ENCODE measurements at places on chromosomes 13 and 19.

DNA sequence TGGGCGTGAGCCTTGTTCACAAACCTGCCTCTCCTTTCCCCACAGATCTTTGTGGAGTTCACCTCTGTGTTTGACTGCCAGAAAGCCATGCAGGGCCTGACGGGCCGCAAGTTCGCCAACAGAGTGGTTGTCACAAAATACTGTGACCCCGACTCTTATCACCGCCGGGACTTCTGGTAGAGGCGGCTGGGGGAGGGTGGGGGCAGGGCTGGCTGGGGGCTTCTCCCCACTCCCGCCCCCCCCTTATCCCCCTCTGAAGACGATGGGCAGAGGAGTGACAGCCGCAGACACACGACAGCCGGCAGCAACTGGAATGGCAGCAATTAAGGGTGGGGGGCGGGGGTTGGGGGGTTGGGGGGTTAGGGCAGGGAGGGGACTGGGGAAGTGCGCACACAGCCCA, 1.1 kb upstream of the EPN1 start:
- DNase-seq, result no peak

- DNase-seq, result no peak
Measured at GRCh38 chr19:18795540-18795939, 4.4 kb upstream of the COMP start.

DNA sequence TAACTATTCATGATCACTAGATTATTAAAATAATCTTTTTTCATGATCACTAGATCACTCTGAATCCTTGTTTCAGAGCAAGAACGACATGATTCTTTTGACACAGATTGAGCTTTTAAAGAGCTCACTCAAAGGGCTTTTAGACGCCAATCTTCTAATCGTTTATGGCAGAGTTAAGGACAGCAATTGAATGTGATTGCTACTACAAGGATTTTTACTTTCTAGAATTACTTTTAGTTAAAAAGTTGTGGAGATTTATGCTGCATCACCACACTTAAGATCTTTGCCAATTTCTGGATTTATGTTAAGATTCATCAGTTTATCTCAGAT, 1.3 kb downstream of the EXOSC8 start:
- DNase-seq, result no peak

DNA sequence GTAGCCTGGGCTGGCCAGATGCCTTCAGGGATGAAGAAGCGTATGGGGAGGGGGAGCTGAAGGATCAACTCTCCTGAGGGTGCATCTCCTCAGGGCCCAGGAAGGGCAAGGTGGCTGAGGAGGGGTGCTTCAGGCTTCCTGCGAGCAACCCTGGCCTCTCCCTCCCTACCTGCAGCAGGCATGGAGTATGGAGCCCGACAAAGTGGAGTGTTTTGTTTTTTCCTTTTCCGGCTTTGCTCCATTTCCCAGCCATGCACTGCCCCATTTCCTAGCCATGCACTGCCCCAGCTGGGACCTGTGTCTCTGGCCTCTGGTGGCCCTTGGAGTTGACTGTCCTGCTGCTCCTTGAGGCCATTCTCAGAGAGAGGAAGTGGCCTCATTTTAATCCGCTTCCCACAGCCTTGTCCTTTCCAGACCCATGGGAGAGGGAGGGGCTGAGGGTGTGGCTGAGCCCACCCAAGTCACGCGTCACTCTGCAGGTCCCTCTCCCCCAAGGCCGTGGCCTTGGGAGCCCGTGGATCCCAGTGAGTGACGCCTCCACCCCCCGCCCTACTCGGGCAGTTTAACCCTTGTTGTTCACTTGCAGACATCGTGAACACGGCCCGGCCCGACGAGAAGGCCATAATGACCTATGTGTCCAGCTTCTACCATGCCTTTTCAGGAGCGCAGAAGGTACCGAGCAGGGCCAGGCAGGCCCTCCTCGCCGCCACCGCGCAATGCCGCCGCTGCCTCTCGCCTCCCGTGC, 34.4 kb downstream of the CAPN12 start:
- no peak for DNase-seq

DNA sequence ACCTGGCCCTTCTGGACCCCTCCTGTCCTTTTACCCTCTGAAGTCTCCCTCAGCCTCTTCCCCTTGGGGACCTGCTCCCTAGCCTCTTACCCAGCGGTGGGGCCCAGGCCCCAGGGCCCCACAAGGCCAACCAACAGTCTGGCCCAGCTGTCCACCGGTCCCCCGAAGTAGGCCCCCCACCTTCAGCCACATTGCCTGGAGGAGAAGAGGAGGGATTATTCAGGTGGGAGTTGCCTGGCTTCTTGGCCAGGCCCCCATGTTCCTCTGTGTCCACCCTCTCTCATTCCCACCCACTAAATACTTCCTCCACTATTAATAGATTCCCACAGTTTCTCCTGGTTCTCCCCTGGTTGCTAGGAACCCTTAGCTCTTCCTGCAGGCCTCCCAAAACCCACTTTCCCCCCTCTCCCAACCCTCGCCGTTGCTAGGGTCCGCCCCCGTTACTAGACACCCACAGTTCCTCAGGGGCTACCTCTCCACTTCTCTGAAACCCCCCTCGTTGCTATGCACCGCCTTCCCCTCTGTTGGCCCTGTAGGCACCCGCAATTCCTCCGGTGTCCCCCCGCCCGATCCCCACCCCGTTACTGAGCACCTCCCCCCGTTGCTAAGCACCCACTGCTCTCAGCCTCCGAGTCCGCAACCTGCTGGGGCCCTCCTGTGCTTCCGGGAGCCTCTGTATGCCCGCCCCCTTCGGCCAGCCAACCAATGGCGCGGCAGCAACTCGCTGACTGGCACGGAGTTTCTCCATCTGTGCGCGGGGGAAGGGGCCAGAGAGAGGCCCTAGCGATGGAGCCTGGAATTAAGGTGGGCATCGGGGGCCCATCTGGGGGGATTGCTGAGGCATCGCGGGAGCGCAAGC, 2.0 kb downstream of the COQ8B start:
- DNase-seq, result peak; percentile 89

DNA sequence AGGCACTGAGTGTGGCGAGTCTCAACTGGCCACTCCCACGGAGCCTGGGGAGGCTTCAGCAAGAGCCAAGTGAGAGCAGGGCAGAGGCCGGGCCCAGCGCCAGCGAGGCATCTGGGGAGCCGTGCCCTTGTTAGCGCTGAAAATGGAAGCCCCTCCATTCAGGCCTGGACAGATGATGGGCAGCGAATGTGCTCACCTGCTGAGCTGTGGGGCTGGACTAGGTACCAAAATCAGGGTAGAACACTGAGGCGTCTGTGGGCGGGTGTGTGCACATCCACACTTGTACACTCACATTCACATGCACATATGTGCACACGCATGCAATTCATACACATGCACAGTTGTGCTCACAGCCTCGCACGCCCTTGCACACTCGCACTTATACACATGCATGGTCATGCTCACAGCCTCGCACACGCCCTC, 20.7 kb downstream of the NAXD start:
- DNase-seq, result no peak

DNA sequence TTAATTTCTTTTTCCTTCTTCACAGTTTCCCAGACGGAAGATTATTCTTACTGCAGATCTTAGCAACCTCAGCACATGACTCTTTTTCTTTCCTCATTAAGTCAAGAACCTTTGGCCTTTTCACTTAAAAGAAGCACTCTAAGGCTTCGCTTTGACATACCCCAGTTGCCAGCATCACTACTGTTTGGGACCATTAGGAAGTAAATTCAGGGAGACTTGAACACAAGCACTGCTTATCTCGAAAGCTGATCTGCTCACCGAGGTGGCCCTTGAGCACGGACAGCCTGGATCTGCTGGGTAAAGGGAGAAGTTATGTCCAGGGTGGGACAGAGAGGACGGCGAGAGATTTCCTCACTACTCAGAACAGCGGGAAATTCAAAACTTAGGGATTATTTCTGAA, 151.4 kb upstream of the RNF113B start:
- DNase-seq, result no peak

DNA sequence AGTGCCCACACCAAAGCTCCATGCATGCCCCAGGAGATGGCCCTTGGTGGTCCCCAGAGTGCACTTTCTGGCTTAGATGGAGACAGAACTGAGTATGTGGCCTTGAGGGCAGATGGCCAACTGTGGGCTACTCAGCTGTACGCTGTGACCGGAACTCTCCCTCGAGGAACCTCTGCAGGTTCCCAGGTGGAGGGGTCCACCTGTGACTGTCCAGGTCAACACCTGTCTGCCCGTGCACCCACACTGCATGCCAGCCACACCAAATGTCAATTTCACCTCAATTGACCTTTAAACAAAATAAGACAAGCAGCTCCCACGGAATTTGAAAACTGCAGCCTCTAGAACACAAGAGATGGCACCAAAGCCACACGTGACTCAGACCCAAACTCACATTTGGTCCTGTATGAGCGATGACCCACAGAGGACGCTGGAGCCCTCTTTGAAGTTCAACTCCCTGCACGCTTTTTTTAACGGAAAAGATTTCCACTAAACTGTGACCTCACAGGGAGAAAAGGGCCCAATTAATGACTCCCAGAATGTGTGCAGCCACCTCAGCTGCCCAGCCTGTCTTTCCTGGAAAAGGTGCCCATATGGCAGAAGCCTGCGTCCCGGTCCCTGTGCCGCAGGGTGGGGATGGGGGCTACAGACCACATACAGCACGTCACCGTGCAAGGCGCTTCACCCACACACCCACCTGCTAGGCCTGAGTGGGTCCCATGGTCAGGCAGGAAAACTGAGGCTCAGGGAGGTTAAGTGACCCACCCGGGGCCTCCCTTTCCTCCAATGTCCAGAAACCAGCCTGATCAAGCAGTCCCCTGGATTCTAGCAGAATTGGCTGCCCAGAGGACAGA, 47.7 kb downstream of the KLF2 start:
- DNase-seq, result no peak

DNA sequence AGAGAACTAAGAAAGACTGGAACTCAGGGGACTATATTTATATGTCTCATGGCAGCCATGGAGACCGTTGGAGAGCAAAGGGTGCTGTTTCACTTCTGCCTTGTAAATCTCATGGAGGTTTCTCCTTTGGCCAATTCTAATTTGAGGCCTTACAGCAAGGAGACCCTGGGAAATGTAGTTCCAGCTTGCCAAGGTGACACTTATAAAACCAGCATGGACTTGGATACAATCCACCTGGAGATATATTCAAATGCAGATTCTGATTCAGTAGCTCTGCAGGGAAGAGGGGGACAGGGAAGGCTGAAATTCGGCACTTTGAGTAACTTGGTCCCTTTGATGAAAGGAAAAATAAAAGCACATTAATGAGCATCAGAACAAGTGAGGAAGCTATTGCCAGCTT, 90.0 kb downstream of the OXGR1 start:
- no peak for DNase-seq

DNA sequence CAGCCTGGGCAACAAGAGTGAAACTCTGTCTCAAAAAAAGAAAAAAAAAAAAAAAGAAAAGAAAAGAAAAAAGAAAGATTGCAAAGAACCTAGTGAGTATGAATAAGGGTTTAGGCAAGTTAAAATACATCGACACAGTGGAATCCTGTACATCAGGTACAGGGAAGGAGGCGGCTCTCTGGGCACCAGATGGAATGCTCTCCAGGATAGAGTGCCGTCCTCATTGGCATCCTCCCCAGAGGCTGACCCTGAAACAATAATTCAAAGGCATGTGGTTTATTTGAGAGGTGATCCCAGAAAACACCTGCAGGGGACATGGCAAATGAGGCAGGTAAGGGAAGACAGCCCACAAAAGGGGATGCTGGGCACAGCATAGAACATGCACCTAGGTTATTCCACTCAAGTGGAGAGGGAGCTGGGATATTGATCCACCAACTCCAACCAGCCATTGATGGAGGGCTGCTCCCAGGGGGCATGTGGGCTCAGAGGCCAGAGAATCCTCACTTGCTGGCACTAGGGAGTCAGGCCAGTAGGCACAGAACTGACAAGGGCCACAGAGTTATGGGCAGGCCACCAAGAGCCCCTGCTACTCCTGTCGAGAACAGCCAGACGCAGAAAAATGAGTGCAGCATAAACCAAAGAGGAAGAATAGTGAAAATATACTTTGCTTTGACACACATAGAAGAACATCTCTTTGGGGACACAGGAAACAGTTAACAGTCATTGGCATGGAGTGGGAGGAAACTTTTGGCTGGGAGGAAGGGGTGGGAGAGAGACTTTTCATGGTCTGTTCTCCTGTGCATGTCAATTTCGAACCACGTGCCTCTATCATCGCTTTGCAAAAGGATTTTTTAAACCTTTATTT, 4.2 kb downstream of the TSPAN16 start:
- DNase-seq, result no peak

GRCh38 chr19:33885236-33885635, 88.6 kb downstream of the KCTD15 start:
- no peak for DNase-seq

DNA sequence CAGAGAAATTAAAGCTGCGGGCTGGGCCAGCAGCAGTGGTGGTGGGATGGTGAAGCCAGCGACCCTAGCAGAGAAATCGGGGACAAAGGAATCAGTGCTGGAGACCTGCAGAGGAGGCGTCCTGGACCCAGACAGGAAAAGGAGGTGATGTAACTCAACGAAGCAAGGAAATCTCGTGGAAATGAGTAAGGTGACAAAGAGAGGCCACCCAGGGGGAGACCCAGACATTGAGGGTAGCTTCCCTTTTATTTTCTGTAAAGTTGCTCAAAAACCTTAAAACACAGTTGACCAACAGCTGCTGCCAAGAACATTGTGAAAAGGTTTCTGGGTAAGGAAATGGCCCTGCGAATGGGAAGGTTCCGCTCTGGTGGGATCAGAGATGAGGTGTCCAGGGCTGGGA, 13.3 kb upstream of the RETN start:
- DNase-seq, result no peak

DNA sequence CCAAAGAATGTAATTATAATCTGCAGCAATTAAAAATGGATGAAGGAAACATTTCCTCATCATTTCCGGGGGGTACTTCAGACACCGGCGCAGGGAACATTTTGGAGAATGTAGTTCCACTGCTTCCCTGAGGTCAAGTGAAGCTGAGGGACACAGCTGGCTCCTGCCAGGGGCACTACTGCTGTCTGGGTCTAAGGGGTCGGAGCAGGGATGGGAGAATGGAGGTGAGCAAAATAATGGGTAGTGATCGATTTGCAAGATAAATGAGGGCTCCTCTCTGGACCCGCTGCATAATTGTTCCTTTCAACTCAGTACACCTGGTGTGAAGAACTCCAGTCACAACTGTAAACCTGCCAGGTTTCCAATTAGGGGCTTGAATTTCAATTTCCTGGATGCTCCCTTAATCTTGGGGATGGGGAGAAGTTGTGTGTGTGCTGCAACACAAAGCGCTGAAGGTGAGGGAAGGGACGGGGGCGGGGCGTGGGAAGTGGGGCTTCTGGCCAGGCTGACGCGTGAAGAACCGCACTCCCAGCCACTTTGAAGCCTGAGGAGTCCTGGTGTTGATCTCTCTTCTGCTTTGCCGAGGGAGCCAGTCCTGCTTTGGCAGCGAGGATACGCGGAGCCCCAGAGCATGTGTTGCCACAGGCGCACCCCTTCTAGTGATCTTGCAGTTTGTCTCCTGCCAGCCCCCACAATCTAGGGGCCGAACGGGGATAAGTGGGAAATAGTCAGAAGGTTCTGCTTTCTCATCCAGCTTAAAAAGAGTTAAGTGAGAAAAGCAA, 57.9 kb upstream of the PCDH8 start:
- DNase-seq, result no peak

All from stimulated activated naive CD4-positive, alpha-beta T cell (primary cell).